ENCODE measurements at places on chromosomes 5 and 9.

DNA sequence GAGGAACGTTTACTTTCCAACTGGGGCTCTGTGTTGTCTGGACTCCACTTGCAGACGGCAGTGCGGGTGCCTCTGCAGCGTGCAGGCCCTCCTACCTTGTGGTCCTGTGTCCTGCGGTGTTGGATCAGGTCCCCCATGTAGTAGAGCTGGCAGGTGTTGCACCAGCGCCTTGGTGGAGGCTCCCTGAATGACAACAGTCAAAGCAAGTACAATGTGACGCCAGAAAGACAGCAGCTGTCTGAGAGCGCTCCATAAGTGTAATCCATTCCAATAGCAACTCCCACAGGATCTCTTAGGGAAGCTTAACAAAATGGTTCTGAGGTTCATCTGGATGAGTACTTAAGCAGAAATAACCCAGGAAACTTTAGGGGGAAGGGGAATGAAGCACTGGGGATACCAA, 9.9 kb downstream of the BBLN start:
- H3K27ac ChIP-seq = no peak overlapping the region
- no peak overlapping the region for H3K4me3 ChIP-seq
- H3K36me3 ChIP-seq = peaks cover 61% of the 10 kb centered on the region

DNA sequence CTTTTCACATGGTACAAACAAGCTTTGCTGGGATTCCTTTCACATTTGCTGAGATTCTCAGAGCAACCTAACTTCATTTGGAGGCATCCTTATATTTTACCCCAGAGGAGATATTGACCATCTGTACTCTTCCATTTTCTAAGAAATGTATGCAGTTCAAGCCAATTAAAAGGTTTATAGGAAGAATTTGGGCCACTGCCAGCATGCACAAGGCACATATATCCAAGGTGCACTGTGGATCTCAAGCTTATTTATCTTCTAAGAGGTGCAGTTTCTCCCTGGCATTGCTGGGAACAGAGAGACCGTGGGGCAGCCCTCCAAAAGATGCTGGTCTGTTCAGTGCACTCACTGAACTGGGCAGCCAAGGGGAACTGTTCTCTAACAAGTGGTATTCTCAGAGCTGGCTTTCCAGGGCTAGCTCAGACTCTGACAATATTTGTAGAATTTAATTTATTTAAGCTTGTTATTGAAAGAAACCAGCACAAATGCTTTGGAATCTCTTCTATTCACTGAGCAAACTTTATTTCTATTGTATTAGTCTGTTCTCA, 213.3 kb downstream of the TENT4A start:
- H3K4me1 ChIP-seq = no peaks in the 10 kb centered on the region
- H3K27me3 ChIP-seq = no peaks in the 10 kb centered on the region
- H3K36me3 ChIP-seq = no peaks in the 10 kb centered on the region
- no peak overlapping the region for H3K27ac ChIP-seq

- H3K27me3 ChIP-seq = no peaks in the 10 kb centered on the region
- peaks cover 7% of the 10 kb centered on the region for H3K4me1 ChIP-seq
- H3K27ac ChIP-seq = peak overlapping the region; percentile 35
- peaks cover 58% of the 10 kb centered on the region for H3K36me3 ChIP-seq
Observed at GRCh38 chr5:43551731-43552130, 5.1 kb downstream of the PAIP1 start.

DNA sequence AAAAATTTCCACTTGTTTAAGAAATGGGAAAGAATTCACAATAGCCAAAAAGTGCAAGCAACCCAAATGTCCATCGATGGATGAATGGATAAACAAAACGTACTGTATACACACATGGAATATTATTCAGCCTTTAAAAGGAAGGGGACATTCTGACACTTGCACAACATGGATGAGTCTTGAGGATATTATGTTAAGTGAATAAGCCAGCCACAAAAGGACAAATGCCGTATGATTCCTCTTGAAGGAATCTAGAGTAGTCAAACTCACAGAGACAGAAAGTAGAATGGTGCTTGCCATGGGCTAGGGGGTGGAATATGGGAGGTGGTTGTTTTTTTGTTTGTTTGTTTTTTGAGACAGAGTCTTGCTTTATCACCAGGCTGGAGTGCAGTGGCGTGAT, 3.8 kb upstream of the ATP6V0E1 start:
- DNase-seq = no peak
- H3K27ac ChIP-seq = no peak overlapping the region
- H3K36me3 ChIP-seq = no peaks in the 10 kb centered on the region
- no peaks in the 10 kb centered on the region for H3K27me3 ChIP-seq

DNA sequence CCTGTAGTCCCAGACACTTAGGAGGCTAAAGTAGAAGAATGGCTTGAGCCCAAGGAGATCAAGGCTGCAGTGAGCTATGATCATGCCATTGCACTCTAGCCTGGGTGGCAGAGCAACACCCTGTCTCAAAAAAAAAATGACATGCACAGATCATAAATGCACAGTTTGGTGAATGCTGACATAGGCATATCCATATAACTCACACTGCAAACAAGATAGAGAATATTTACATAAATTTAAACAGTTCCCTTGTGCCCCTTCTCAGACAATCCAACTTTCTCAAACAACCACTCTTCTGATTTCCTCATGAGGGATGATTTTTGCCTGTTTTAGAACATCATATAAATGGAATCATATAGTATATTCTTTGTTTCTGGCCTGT, 88.7 kb upstream of the CAST start:
- H3K27ac ChIP-seq = no peak overlapping the region
- H3K4me1 ChIP-seq = no peaks in the 10 kb centered on the region
- H3K36me3 ChIP-seq = no peaks in the 10 kb centered on the region
- DNase-seq = no peak
- H3K4me3 ChIP-seq = no peak overlapping the region

GRCh38 chr5:150527038-150527437, 19.1 kb downstream of the NDST1 start:
- DNase-seq = no peak
- H3K27ac ChIP-seq = no peak overlapping the region
- peaks cover 4% of the 10 kb centered on the region for H3K36me3 ChIP-seq
- no peaks in the 10 kb centered on the region for H3K27me3 ChIP-seq
- H3K4me1 ChIP-seq = no peaks in the 10 kb centered on the region
